Colonic mucosa (tissue), 4 donors: ENCODE measurements at places on chromosomes 7 and 10.

GRCh38 chr10:96565774-96566173 is 21.0 kb downstream of the TM9SF3 start:
- DNase-seq: no peak

GRCh38 chr10:27341001-27341400 is 100.4 kb upstream of the ACBD5 start:
- DNase-seq: no peak

DNA sequence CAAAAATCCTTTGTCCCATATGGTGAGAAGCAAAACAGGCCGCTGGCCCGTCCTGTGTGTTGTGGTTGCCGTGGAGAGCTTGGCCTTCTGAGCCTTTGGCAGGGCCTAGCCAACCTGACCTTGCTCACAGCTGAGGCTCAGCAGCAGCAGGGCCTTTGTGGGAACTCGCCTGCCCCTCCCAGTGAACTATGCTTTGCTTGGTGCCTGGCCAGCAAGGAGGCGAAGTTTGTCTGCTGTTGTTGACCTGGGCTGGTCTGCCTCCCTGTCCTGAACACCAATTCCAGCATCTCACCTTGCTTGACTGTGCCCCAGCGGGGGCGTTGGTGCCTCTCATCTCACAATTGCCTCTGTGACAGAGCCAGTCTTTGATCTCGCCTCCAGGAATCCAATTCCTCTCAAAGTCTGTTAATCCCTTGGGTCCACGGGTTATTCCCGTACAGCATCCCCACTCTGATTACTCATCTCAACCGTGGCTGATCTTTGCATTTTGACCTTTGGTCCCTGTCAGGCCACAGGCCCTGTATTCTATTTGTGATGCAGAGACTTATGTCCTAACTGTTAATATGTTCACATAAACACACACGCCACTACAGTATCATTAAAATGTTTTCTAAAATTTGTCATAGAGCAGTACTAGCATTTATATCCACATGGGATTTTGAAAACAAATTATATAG is 22.6 kb downstream of the EPDR1 start:
- peak; percentile 77 for DNase-seq

DNA sequence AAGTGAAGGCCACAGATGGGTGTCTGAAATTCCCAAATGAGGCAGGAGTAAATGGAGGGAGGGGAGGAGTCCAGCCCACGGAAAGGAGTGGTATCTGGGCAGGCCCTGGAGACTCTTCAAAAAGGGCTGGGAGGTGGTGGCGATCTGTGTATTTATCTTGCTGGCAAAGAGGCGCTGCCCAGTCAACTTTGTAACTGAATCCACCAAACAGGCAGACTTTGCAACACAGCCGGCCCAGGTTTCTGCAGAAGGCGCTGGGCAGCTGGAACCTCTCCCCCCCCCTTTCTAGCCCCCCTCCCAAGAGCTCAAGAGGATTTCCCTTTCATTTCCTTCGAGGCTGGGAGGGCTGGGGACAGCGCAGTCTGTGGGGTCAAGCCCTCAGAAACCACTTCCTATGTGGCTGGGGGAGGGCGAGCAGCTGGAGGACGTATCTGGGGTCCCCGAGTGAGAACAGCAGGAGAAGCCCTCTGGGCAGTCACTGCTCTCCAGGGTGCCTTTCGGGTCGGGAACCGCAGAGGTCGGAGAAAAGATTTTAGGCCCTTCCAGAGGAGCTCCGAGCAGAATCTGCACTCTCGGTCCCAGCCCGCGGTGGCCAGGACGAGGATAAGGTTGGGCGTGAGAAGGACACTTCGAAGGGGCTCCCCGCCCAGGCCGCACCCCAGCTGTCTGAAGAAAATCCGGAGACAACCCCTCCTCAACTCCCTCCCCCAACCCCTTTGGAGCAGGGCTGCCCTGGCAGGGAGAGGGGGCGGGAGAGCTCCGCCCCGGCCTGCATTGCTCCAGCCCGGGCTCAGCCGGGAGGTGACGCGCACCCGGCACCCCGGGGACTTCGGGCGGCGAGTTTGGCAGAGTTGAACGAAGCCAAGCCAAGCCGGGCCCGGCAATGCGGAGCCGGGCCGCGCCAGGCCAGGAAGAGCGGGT is 965 bp downstream of the ZCCHC24 start:
- DNase-seq: peak; percentile 55

GRCh38 chr10:96700374-96701099 is 19.8 kb downstream of the PIK3AP1 start:
- no peak for DNase-seq

DNA sequence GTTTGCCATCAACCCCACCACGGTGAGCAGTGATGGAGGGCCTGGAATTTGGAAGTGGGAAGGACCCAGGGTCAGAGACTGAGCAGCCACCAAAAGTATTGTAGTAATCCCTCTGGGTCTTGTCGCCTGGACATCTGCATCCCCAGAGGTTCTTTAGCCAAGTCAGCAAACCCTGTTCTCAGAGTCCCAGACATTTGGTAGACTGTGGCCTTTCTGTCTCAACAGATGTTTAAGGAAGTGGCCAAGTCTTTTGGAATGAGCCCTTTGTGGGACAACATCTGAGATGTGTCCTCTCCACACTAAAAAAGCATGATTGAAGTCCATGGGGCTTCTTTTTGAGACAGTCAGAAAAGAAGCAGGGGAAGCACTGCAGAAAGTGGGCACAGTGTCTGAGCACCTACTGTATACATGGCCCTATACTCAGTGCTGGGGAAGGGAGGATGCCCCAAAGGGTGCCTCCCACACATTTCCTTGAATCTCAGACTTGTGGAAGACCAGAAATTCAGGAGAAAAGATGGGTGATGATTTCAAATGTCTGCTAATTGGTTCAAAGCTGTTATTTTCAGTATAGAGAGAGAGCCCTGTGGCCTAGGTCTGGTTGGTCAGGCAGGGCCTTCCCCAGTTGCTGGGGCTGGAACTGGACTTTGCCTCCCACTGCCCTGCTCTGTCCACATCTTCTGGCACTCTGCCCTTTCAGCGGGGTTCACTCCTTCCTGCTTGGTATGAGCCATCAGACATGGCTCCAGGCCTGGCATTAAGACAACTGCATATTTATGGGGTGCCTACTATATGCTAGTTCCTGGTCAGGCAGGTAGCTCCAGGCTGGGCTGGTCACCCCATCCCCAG is 26.5 kb upstream of the VSIR start:
- DNase-seq: peak; percentile 47

DNA sequence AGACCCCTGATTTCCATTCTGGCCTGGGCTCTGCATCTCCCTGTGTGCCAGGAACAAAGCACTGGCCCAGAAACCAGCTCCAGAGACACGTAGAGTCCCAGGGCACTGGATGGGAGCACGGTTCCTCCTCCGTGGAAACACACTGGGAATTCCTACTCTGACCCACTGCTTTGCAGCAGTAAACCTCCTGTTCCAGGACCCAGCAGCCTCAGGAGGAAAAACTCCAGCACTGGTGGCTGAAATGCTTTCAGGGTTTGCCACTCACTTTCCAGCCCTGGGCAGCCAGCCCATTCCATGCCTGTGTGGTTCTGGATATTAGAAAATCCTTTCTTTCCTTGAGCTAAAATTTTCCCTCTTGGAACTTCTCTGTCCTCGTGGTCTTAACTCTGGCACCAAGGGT is 58.0 kb downstream of the FAM171A1 start:
- no peak for DNase-seq

- DNase-seq: no peak
These were observed 43.5 kb downstream of the ST8SIA6 start for GRCh38 chr10:17410907-17411306.

- DNase-seq: peak; percentile 56
These were observed 8.5 kb downstream of the AKR1B1 start for GRCh38 chr7:134450294-134451000.
